ENCODE measurements at places on chromosomes 5 and 9.

- DNase-seq: no peak
These were observed 204.4 kb upstream of the IER5L start for GRCh38 chr9:129382281-129383018.

- DNase-seq: no peak
These were observed 25.9 kb upstream of the DAPK1 start for GRCh38 chr9:87471746-87472145.

DNA sequence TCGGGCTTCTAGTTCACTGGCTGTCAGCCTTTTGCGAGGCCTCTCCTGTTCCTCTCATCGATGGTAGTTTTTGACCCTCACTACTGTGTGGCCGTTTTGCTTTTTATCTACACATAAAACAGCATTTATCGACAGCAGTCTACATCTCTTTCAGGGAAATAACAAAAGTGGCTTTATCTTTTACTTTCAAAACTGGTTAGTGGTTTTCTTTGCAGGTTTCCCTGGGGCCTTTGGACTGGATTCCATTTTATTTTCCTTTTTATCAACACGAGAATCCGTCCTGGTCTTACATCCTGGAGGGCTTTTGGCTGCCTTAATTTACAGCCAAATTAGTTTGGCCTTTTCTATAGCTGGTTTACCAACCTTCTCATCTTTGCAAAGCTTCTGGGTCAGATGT lies 793 bp upstream of the PKD2L2 start:
- DNase-seq: no peak

DNA sequence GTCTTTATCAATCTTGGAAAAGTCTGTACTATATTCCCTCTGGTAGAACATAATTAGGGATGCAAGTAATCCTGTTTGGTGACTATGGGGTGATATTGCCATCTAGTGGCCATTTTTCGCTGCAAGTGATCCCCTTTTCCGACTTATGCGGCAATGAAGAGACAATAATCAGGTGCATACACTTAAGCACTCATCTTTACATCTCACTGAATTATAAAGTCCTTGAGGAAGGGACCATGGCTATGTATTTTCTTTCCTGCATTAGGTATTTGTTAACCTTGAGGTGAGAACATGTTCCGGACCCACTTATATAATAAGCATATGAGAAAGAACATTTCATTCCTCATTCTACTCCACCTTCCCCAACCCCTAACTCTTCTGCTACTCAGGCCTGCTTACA lies 19.6 kb upstream of the LIX1 start:
- peak; percentile 51 for DNase-seq

DNA sequence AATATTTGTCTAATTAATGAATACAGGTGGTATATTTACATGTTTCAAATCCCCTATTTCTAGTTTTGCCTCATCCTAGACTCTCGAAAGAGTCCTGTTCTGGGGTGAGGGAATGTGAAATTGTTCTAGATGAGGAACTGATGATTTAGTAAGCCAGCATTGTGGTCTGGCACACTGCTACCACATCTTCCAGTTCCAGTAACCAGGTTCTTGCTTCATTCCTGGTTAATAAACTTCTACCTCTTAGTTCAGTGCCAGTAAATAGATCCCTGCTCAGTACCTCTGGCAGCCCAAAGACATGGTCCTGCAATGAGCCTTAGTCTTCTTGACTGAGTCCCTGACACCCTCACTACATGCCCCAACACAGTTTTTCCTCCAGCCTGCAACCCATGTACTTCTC lies 207.7 kb downstream of the SREK1 start:
- DNase-seq: no peak

- no peak for DNase-seq
These were observed 74.3 kb downstream of the ZNF618 start for GRCh38 chr9:113950195-113951031.

- no peak for DNase-seq
These were observed 255.2 kb downstream of the DEPDC1B start for GRCh38 chr5:60444661-60445360.

DNA sequence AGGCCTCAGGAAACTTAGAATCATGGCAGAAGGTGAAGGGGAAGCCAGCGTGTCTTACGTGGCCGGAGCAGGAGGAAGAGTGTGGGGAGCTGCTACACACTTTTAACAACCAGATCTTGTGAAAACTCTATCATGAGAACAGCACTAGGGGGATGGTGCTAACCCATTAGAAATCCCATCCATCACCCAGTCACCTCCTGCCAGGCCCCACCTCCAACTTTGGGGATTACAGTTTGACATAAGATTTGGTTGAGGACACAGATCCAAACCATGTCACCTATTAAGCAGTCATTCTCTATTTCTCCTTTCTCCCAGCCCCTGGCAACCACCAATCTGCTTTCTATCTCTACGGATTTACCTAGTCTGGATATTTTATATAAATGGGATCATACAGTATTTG lies 26.9 kb downstream of the PBX3 start:
- no peak for DNase-seq

DNA sequence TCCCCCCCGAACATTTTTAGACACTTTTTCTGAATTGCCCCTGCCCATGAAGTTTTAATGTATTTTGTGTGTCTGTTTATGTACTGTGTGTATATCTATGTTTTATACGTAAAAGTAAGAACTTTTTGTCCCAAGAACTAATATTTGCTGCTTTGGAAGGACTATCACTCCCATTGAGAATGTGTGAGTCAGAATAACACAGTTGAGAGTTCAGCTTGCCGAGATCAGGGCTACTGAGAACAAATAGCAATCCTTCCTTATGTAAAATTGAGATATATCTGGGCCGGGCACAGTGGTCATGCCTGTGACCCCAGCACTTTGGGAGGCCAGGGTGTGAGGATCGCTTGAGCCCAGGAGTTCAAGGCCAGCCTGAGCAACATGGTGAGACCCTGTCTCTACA lies 11.3 kb downstream of the GTF3C4 start:
- DNase-seq: no peak

GRCh38 chr9:128026773-128027541 lies 40.2 kb downstream of the NAIF1 start:
- DNase-seq: peak; percentile 43

GRCh38 chr5:15796557-15796956 lies 296.6 kb downstream of the FBXL7 start:
- no peak for DNase-seq

- no peak for DNase-seq
These were observed 11.1 kb downstream of the CNTFR start for GRCh38 chr9:34578241-34579103.

GRCh38 chr5:142313682-142314081 lies 11.1 kb downstream of the SPRY4 start:
- no peak for DNase-seq

DNA sequence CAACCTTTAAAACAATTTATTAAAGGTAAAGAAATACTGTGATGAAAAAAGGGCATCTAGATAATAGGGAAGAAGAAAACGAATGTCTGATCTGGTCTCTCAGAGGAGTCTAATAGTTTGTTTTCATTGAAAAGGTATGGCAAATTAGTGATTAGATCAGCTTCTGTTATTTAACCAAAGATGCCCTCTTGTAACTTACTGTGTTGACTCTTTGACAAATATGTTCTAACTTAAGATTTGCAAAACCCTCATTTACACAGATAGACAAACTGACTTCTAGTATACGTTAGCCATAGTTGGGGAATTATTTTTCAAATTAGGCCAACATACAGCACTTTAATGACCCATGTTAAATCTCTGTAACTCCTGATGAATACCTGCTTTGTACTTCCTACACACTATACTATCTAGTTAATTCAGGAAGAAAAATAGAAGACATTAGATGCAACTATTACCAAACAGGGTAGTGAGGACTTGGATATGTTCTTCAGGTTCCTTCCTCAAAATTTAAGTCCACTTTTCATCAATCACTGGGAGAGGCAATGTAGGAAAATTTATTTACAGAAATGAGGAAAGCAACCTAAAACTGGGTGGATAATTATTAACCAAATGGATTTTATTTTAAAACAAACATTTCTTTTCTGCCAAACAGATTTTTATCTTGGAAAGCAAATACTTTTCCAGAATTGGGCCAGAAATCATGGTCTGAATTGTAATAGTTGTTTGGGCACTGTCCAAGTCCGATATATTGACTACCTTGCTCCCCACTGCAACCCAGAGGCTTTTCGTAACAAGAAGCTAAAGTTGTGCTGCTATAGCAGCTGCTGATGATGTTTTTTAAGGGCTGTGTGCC lies 66.4 kb upstream of the PPP2R2B start:
- no peak for DNase-seq

DNA sequence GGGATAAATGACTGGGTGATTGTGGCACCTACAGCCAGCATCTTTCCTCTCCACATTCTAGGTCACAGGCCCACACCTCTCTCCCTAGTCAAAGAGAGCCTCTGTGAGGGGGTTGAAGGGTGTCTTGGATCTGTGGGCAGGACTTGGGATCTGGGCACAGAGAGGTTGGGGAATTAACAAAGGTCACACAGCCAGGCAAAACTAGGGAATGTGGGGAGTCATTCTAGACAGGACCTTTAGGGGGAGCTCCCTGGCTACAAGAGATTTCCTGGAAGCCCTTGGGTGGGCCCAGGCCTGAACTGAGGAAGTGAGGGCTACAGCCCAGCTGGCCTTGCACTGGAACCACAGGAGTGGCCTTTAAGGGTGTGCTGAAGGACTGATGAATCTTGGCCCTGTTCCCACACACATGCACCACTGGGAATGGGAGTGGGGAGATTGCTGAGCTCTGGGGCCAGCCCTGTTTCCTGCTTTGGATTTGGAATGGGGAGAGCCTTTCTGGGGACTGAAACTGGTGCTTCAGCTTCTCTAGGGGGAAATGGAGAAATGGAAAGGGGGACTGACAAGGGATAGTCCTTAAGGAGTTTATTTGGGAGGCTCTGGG lies 12.4 kb upstream of the CXXC5 start:
- no peak for DNase-seq

DNA sequence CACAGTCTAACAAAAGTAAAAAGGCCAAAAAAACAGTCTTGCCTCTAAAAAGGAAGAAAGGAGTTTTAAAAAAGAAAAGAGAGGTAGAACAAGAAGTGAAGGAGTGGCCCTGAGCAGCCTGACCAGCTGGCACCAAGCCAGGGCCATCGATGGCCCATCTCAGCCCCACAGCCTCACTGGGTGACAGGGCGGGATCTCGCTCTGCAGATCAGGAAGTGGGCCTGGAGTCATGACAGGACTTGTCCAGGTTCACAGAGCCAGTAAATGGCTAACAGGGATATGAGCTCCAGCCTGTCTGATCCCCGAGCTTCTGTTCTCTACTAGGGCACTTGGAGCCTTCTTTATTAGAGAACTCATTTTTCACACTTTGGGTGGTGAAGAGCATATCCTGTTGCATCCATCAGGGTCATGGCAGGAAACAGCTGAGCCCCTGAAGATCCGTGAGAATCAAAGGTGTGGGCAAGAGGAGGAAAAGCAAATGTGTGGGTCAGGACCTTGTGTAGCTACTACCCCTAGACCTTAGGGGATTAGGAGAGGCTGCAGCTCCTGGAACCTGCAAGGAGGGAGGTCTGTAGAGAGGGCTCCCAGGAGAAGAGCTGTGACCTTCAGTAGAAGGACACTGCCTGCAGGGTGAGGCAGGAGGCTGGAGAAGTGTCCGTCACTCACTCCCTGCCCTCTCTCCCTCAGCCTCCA lies 299.0 kb upstream of the MSX2 start:
- no peak for DNase-seq

- DNase-seq: no peak
These were observed 159.7 kb downstream of the SNCAIP start for GRCh38 chr5:122471752-122472061.

DNA sequence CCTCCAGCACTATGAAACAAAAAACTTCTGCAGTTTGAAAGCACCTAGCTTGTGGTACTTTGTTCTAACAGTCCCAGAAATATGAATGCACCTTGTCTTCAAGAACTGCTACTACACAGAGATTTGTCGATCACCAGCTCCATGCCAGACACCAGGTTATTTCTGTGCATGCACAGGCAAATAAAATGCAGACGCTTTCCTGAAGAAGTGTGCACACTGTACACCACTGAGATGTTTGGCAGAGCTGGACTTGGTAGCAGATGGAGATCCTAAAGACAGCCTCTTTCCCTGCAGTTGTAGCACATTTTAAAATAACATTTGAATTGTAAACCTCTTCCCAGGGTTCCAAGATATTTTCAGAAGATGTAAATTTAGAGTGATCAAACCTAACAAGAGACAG lies 730.0 kb downstream of the MTRR start:
- DNase-seq: no peak

- DNase-seq: peak; percentile 73
These were observed 14.7 kb upstream of the CXXC5 start for GRCh38 chr5:139633295-139634027.

DNA sequence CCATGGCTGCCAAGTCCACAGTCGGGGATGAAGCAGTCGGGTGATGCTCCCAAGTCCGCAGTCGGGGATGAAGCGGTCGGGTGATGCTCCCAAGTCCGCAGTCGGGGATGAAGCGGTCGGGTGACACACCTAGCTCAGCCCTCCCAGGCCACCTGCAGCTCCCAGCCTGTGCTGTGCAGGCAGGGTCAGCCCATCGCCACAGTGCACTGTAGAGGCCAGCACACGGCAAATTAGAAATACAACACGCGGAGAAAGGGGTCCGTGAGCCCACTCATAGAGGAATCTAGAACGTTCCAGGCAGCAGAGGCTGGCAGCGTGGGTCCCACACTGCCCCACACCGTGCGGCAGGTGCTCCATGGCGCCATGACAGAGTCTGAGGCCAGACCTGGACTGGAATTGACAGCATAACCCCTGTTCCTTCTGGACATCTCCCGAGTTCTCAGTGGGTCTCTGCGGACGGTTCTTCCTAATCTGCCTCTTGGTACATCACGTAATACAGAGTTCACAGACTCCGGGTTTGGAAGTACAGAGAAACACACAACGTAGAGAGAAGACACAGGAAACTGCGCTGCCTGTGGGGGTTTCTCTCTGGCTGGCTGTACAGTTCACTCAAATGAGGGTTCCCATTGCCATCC lies 7.7 kb upstream of the EXOC3 start:
- DNase-seq: no peak

DNA sequence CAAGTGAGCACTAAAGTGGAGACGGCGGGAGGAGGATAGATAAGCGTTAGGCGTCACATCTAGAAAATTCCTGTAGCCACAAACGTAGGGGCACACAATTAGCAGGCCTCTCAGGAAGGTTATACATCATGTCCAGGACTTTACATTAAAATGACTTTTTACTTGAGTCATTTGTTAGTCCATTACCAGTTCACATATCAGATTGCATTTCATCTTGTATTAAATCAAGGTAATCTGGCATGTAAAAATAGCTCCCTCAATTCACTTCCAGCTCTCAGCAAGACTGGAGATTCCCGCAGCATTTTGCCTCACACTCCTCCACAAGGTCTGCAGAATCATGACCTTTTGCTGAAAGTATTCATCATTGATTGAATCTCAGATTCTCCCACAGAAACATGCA lies 118.8 kb downstream of the PRDM6 start:
- DNase-seq: no peak

DNA sequence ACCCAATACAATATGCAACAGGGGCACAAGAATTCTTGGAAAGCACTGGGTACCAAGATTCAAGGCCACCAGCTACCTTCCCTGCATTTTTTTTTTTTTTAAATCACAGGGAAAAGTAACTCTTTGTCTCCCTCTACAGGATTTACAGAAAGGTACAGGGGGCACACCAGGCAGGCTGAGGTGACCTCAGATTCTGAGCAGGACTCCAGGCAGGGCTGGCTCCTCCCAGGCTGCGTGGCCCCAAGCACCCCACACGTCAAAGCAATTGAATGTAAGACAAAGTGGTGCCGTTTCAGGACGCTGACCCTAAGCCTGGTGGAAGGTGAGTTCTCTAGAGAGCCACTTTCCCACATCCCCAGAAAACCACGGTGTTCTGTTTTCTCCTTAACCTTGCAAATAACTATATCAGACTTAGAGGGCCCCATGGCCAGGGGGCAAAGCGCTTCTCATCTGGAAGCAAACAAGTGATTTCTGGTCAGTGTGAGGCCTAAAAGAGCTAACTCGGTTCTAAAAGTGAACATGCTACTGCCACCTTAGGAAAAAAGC lies 222.6 kb downstream of the ROR2 start:
- DNase-seq: no peak

Measured in memory B cell (primary cell).